ENCODE measurements at places on chromosomes 5 and 9.

- no peak for DNase-seq
Observed at GRCh38 chr9:4106760-4107143, 193.1 kb downstream of the GLIS3 start.

- no peak for DNase-seq
Observed at GRCh38 chr5:40932766-40933165, 23.5 kb downstream of the C7 start.

DNA sequence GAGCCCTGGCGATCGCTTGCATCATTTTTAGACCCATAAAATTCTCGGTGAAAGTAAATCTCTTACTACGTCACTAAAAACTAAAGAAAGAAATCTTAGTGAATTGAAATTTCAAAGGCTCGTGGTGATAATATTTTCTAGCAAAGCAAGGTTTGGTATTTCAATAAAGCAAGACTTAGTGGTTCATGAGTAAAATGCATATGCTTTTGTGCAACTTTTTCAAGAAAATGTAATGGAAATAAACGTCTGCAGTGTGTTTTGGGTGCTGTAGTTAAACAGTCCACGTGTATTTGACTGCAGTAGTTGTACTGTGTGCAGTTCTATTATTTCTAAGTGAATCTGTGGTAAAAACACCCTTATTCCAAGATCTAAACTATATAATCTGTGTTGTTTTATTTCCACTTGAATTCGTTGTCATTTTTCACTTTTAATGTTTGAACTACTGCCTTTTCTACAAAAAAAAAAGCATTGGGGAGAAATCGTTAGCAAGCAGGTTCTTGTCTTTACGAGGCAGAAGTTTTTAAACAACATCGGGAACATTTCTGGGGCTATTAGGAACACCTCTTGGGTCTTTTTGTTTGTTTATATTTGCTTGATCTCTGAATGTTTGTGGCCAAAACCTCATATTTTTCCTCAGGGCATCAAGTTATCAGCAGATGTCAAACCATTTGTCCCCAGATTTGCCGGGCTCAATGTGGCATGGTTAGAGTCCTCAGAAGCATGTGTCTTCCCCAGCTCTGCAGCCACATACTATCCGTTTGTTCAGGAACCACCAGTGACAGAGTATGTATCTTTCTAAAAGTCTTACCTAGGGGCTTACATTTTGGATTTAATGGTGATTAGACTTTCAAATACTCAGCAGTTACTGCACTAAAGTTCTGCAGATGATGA lies 960 bp downstream of the SECISBP2 start:
- no peak for DNase-seq

DNA sequence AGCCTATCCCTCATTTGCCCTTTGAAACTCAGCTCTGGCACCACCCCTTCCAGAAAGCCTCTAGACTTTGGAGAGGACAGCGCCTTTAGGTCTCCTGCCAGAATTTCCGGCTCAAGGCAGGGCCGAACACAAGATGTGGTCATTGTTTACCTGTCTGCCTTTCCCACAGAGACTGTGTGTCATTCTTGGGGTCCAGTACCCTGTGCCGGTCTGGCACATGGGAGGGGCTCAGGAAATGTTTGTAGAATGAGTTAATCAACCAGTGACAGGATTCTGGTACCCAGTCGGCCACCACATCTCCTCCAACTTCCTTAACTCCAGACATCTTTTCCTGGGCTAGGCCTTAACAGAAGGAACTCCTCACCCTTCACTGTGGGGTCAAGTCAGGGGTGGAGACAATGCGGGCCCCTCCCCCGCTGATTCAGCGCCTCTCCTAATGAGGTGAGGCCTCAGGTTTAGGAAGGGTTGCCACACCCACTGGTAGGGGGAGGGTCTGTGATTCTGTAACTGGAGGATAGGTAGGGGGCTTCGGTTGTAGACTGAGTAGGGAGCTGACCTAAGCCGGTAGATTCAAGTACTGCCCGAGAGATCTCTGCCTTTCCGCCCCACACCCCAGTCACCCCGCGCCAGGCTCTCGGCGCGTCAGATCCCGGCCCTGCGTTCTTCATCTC lies 29.3 kb downstream of the PCDH1 start:
- DNase-seq = no peak

DNA sequence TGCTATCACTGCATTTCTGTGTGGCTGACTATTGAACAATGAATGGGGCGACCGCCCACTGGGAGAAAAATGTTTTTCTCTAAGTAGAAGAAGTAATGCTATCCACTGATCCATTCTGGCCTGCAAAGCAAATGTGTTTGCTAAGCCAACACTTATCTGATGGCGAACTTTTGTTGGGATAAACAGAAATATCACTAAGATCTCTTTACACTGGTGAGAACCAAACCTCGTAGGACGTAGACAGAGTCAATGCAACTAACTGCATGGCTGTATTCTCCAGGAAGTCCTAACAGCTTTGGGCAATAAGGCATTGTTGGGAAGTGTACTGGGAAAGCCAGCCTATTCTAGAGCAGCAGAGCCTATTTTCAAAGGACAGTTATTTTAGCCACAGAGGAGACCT lies 77.7 kb downstream of the ANKH start:
- no peak for DNase-seq

DNA sequence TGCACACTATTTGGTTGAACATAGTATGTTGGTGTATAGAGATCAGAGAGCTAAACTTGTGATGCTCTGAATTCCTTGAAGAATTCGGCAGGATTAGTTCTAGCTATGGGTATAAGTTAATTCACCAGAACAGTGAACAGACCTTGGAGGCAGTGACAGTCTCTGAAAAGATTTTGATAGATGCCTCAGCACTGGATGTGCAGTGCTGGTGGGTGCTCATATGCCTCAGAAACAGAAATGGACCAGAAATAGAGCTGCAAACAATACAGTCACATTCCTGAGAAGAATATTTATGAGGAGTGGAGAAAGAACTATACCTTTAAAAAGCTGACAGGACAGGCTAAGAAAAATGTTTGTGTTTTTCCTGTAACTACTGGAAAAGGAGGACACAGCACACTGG lies 747.7 kb downstream of the KCTD16 start:
- no peak for DNase-seq

DNA sequence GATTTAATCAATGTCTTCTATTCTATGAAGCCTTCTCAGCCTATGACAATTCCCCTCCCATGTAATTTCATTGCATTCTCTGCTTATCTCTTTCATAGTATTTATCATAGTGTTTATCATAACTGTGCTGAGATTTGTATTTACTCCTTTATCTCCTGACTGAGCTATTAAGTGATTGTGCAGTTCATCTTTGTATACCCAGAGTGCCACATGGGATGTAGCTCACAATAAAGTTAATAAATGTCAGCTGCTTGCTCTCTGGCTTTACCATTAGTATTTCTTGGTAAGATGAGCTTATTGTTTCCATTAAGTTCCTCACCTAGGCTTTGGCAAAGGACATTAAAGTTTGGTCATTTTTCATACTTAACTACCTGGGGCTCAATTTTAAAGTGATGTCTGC lies 275.1 kb upstream of the MPDZ start:
- no peak for DNase-seq

DNA sequence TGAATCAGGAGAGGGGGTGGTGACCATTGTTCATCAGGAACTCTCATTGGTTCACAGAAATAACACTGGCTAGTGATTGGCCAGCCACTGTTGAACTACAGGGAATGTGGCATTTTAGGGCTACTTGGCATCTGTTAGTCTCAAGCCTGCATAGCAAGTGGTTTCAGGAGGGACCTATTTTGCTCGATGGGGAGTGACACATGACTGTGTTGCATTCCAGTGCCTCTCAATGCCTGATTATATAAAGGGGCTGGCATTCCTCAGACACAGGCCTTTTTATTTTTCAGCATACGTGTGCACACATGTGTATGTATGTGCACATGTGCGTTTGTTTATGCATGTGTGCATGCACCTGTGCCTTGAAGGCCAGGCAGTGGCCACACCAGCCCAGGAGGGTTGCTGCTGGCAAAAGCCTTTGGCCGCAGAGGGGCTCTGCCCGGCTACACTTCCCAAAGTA lies 23.2 kb downstream of the FGD3 start:
- DNase-seq = no peak

GRCh38 chr9:91044354-91044753 lies 242.7 kb downstream of the SYK start:
- no peak for DNase-seq

DNA sequence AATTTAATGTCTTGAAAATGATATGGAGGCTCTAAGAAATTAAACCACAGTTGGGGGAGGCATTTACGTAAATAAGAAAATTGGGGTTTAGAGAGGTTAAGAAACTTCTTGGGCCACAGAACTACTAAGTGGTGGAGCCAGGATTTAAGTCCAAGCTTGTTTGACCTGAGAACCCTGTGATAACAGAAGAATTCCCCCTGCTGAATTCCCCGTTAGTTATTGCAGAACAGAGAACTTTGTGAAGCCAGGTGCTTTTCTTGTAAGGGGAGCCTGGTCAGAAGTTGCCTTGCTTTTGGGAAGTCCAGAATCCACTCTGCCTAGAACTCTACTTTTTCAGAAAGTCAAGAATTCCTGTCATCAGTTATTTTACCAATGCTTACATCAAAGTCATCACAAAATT lies 309.3 kb upstream of the SEMA6A start:
- no peak for DNase-seq

DNA sequence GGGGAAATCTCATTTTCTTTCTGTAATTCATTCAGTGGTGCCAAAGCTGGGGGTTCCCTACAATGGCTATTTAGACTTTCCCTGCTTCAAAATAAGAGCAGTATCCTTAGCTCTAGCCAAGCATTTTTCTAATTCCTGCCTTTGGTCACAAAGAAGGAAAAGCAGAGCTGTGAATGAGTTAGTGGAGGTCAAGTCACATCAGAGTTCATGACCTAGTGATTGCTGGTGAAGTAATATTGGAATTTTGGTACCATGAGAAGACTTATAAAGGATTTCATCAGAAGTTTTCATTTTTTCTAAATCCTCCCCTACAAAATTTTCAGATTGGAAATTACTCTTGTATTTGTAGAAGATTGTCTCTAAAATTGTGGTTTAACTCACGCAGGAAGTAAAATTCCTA lies 28.0 kb downstream of the DNAJC21 start:
- no peak for DNase-seq

- no peak for DNase-seq
Observed at GRCh38 chr5:98604301-98604700, 169.2 kb upstream of the RGMB start.

DNA sequence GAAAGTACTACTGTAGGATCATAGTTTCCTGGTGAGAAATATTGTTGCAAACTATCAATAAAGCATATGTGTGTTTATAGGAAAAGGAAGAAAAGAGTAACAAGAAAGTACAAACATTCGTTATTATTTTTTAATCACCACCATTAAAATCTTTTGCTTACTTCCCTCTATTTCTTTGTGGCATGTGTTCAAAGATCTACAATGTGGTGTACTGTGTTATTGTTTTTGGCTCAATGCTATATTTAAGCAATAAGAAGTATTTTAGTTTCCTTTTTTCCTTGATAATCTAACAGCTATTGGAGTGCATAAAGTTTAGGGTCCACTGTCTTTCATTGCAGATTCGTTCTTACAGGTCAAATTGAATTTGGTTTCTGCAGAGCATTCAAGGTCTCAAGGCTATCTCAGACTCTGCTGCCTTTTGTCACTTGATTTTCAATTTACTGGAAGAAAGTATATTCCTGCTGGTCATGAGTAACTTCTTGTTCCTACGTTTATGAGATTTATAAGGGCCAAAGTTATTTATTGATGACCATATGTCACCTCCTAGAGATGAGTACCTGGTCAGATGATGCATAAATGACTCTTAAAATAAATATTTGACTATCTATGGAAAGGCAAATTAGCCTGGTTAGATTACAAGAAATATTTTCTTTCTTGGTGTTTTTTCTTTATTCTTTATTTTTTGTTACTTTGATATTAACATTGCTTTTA lies 323.0 kb downstream of the TMEM167A start:
- DNase-seq = no peak

DNA sequence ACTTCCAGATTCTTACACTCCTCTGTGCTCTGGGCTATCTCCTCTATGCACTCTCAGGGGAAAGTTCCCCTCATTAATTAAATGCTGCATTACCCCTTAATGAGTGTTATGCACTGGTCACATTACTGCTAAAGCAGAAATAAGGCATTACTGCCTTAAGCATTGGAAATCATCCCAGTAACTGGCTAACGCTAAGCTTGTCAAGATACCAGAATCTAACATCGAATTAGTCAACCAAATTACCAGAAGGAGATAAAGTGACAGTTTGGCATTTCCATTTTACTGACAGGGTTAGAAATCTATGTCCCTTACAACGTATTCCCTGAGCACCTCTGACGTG lies 69.5 kb upstream of the FAM169A start:
- no peak for DNase-seq

GRCh38 chr5:52269859-52270258 lies 517.9 kb upstream of the ITGA1 start:
- no peak for DNase-seq

GRCh38 chr5:121968910-121969607 lies 7.3 kb downstream of the SRFBP1 start:
- peak; percentile 44 for DNase-seq

DNA sequence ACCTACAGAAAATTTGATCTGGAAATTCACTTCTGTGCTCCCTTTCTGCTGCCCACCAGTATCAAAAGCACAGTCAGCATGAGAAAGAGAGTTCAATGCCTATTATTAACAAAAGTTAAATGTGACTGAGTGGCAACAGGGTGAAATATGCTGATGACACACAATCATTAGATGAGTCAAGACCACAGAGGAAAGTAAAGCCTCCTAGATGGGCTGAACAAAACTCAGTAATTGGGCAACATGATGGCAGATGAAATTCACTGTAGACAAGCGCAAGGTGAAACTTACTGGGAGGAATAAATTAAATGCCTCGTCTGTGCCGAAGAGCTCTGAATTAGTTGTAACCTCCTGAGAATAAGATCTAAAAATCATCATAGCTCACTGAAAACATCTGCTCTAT lies 752.8 kb downstream of the IRX1 start:
- no peak for DNase-seq

DNA sequence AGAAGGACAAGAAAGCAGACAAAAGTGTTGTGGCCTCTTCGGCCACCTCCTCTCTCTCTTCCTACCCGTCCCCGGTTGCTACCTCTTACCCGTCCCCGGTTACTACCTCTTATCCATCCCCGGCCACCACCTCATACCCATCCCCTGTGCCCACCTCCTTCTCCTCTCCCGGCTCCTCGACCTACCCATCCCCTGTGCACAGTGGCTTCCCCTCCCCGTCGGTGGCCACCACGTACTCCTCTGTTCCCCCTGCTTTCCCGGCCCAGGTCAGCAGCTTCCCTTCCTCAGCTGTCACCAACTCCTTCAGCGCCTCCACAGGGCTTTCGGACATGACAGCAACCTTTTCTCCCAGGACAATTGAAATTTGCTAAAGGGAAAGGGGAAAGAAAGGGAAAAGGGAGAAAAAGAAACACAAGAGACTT lies 2.4 kb downstream of the EGR1 start:
- DNase-seq = no peak

GRCh38 chr5:133041910-133042309 lies 9.9 kb upstream of the HSPA4 start:
- no peak for DNase-seq

- no peak for DNase-seq
Observed at GRCh38 chr9:85536514-85536913, 205.2 kb downstream of the AGTPBP1 start.

DNA sequence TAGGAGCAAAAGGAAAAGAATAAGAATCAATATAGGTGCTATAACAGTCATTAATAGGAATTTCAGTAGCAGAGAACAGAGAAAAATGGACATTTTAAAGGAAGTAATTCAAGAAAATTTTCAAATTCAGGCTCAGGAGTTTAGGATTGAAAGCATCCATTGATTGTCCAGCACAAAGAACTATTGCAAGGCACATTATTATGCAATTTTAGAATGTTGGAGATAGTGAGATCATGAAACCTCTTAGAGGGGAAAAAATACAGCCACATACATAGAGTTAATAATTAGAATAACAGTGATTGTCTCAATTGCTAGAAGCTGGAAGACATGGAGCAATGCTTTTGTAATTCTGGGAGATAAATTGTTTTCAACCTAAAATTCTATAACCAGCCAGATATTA lies 31.5 kb downstream of the CNTLN start:
- DNase-seq = no peak
